ENCODE measurements at places on chromosomes 1 and 21.
A peak's percentile ranks its signal among the peaks of the same experiment; 100 is the strongest.

GRCh38 chr21:31429506-31429905 lies 85.4 kb upstream of the TIAM1 start:
- H3K4me1 ChIP-seq: peaks cover 3% of the 10 kb centered on the region
- peaks cover 4% of the 10 kb centered on the region for H3K36me3 ChIP-seq
- DNase-seq: no peak
- H3K27ac ChIP-seq: no peak overlapping the region

- H3K4me1 ChIP-seq: peaks cover 17% of the 10 kb centered on the region
- peaks cover 48% of the 10 kb centered on the region for H3K27me3 ChIP-seq
- DNase-seq: peak; percentile 86
- H3K36me3 ChIP-seq: no peaks in the 10 kb centered on the region
Observed at GRCh38 chr1:169427081-169427641, at the start of gene CCDC181. TSS of gene CCDC181 (minus strand) at chr1:169427474. CDS start at chr1:169424927, 2,547 bp downstream.

DNA sequence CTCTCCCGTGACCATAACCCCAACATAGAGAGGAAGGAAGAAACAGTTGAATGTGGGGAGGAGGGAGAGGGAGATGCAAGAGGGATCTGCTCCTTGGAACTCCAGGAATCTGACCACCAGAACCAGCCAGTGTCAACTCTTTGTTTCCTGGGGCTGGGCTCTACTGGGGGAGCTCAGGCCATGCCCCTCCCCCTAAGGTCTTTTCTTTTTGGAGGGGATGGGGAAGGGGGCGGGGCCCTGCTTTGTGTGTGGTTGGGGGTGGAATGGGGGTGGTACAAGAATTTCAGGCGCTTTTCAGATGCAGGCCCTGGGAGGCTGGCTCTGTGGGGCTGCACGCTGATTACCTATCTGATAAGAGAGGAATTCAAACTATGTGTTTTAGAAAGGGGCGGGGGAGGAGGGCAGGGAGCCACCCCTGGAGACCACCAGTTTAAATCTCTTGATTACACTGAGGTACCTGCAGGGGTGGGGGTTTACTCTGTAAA lies 8.3 kb downstream of the LIN28A start:
- DNase-seq: no peak
- peaks cover 19% of the 10 kb centered on the region for H3K4me1 ChIP-seq
- H3K27ac ChIP-seq: peak overlapping the region; percentile 51
- no peak overlapping the region for H3K4me3 ChIP-seq

DNA sequence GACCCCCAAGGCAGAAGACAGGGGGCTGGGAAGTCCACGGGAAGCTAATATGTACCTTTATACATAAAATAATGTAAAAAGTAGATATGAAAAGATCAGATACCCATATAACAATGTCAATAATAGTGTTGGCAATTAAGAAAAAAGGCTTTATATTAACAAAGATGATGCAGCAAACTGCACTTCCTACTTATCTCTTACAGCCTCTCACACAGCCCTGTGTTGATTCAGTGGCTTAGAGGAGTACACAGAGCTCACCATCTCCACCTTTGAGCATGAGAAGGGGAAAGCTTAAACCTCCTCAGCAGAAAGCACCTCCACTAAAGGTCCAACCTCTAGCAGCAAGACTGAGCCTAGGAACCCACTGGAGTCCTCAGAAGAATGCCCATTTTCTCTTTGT lies 7.2 kb upstream of the VSIG8 start:
- no peak overlapping the region for H3K27ac ChIP-seq
- H3K36me3 ChIP-seq: no peaks in the 10 kb centered on the region
- no peaks in the 10 kb centered on the region for H3K4me1 ChIP-seq
- H3K27me3 ChIP-seq: peaks cover 32% of the 10 kb centered on the region
- no peak overlapping the region for H3K4me3 ChIP-seq

- no peak for DNase-seq
- H3K36me3 ChIP-seq: no peaks in the 10 kb centered on the region
- no peak overlapping the region for H3K27ac ChIP-seq
- no peak overlapping the region for H3K4me3 ChIP-seq
Observed at GRCh38 chr21:44505673-44506278, 34.2 kb downstream of the KRTAP10-1 start.

GRCh38 chr1:200869376-200869752 lies 3.4 kb upstream of the GPR25 start:
- H3K27me3 ChIP-seq: no peaks in the 10 kb centered on the region
- peaks cover 14% of the 10 kb centered on the region for H3K4me1 ChIP-seq
- H3K27ac ChIP-seq: no peak overlapping the region

- no peak overlapping the region for H3K4me3 ChIP-seq
- peaks cover 30% of the 10 kb centered on the region for H3K4me1 ChIP-seq
- peak overlapping the region; percentile 60 for H3K27ac ChIP-seq
Observed at GRCh38 chr1:27581823-27582243, 22.1 kb downstream of the AHDC1 start.

DNA sequence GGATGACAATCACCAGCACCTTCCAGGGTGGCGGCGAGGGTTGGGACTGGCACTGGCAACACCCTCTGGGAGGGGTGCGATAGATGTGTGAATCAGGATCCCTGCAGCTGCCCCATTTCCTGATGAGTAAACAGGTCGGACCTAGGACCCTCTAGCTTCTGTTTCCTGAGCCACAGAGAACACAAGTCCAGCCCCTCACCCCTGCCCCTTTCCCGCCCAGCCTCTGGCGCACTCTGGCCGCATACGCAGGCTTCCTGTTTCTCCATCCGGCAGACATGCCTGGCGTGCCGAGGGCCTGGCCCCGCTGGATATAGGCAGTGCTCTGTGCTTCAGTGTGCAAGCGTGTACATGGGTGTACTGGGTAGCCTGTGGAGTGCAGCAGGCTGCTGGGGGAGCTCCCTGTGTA lies 4.6 kb downstream of the PEAR1 start:
- H3K27ac ChIP-seq: peak overlapping the region; percentile 71
- H3K36me3 ChIP-seq: no peaks in the 10 kb centered on the region
- H3K4me1 ChIP-seq: peaks cover 47% of the 10 kb centered on the region
- no peak for DNase-seq
- no peak overlapping the region for H3K4me3 ChIP-seq
- peaks cover 49% of the 10 kb centered on the region for H3K27me3 ChIP-seq

DNA sequence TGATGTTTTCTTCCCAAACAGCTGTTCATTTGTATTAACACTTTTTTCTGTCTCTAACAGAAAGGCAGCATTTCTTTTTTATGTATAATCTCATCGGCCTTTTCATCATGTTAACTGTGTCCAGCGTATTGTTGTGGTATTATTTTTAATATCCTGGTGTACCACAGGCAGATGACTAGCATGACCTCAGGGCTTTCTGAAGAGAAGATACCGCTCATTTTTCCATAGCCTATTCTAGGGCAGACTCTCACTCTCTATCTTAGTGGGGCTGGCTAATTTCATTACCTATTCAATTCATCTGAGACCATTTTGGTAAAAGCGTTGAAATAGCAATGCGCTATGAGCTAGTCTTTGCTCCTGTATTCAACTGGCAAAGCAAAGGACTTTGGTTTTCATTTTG lies 209.9 kb downstream of the SDCCAG8 start:
- DNase-seq: no peak
- H3K4me3 ChIP-seq: no peak overlapping the region
- no peaks in the 10 kb centered on the region for H3K27me3 ChIP-seq

DNA sequence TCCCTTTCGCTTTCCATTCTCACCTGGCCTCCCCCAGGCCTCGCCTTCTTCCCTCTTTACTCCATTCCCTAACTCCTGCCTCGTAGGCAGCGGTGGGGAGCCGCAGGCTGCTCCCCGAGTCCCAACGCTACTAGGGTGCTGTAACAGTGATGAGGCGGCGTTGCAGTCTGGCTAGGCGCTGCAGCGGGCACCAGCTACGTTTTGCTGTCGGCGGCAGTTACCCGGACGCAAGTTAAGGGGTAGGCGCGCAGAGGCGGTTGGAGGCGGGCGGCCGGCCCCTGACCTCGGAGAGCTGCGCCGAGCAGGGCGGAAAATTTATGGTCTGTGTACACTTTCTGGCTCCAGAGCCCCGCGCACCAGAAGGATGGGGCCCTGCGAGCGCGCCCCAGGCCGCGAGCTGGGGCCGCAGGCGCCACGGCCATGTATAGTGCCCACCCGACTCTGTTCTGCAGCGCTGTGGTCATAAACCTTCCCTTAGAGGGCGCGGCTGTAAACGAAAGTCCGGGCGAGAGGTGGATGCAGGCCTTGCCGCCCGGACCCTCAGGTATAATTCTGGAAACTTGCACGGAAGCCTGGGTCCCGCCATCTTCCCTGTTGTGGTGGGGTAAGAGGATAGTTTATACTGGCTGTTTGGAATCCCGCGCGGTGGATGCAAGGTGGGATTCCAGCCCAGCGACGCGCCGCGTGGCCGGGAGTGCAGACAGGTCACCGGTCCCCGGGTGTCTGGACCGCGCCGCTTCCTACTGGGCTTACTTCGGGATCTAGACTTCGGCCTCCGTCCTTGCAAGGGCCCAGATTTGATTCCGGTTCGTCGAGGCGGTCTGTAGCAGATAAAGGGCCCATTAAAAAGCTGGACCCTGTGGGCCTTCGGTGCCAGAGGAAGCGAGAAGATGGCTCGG lies 15.0 kb downstream of the HLX start:
- H3K36me3 ChIP-seq: no peaks in the 10 kb centered on the region
- H3K27ac ChIP-seq: no peak overlapping the region
- peaks cover 3% of the 10 kb centered on the region for H3K4me1 ChIP-seq
- peaks cover 98% of the 10 kb centered on the region for H3K27me3 ChIP-seq

GRCh38 chr21:9750341-9751086 lies 770.9 kb upstream of the TPTE start:
- no peaks in the 10 kb centered on the region for H3K36me3 ChIP-seq
- H3K27me3 ChIP-seq: no peaks in the 10 kb centered on the region
- no peak for DNase-seq

DNA sequence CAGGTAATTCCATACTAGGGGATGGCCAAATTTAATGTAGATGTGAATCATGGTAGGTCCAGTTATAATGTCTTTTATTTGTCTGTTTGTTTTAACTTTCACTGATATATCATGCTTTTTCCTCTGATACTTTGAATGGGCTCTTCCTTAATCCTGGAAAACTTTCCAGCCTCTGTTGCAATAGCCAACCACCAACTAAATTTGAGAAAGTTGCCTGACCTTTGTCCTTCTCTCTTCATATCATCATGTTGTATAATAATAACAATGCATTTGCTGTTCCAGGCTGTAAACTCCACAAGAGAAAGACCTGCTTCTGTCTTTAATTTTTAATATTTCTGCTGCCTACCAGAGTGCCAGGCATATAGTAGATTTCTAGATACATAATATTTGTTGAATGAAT lies 146.1 kb downstream of the HMCN1 start:
- no peak overlapping the region for H3K4me3 ChIP-seq
- no peaks in the 10 kb centered on the region for H3K4me1 ChIP-seq
- no peak overlapping the region for H3K27ac ChIP-seq
- H3K36me3 ChIP-seq: no peaks in the 10 kb centered on the region

- no peaks in the 10 kb centered on the region for H3K36me3 ChIP-seq
- no peak overlapping the region for H3K4me3 ChIP-seq
- no peak for DNase-seq
- peaks cover 3% of the 10 kb centered on the region for H3K4me1 ChIP-seq
- H3K27ac ChIP-seq: no peak overlapping the region
Observed at GRCh38 chr1:81125672-81126071, 675.1 kb upstream of the ADGRL2 start.

- H3K36me3 ChIP-seq: no peaks in the 10 kb centered on the region
- no peaks in the 10 kb centered on the region for H3K4me1 ChIP-seq
- no peak overlapping the region for H3K4me3 ChIP-seq
- H3K27ac ChIP-seq: no peak overlapping the region
- peaks cover 5% of the 10 kb centered on the region for H3K27me3 ChIP-seq
Observed at GRCh38 chr1:177996957-177997356, 27.1 kb upstream of the SEC16B start.

- no peaks in the 10 kb centered on the region for H3K36me3 ChIP-seq
- DNase-seq: peak; percentile 70
- H3K4me3 ChIP-seq: peak within 1 kb of the TSS; percentile 87
- peak within 1 kb of the TSS; percentile 29 for H3K27ac ChIP-seq
- no peaks in the 10 kb centered on the region for H3K4me1 ChIP-seq
- peaks cover 91% of the 10 kb centered on the region for H3K27me3 ChIP-seq
Observed at GRCh38 chr1:111989531-111990025, at the start of gene KCND3. TSS of gene KCND3 (minus strand) at chr1:111989668.

GRCh38 chr1:40704817-40705733 lies 13.6 kb downstream of the NFYC start:
- DNase-seq: no peak
- H3K27ac ChIP-seq: peak overlapping the region; percentile 94
- H3K4me1 ChIP-seq: peaks cover 24% of the 10 kb centered on the region
- H3K4me3 ChIP-seq: no peak overlapping the region
- H3K36me3 ChIP-seq: no peaks in the 10 kb centered on the region

GRCh38 chr1:1122078-1122811 lies 6.4 kb upstream of the C1orf159 start:
- no peak overlapping the region for H3K4me3 ChIP-seq
- peaks cover 18% of the 10 kb centered on the region for H3K27me3 ChIP-seq
- no peaks in the 10 kb centered on the region for H3K36me3 ChIP-seq
- no peak overlapping the region for H3K27ac ChIP-seq

DNA sequence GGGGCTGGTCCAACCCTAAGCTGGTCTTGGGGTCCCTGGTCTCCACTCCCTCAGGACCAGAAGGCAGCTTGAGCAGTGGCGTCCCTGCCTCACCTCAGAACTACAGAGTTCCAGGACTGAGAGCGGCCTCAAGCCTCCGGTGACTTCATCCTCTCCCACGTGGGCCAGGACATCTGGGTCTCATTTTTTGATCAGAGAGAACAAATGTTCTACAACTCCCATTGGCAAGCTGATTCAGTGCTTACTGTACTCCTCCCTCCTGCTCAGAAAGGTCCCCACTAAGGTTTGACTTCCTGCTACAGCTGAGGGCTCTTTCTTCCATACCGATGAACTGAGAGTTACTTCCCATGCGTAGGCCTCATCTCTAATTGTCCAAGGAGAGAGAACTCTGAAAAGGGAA lies 78.5 kb downstream of the PLXNA2 start:
- no peaks in the 10 kb centered on the region for H3K27me3 ChIP-seq
- peaks cover 21% of the 10 kb centered on the region for H3K36me3 ChIP-seq
- peaks cover 88% of the 10 kb centered on the region for H3K4me1 ChIP-seq
- no peak overlapping the region for H3K4me3 ChIP-seq
- peak overlapping the region; percentile 4 for H3K27ac ChIP-seq

- DNase-seq: no peak
- peak within 1 kb of the TSS; percentile 65 for H3K4me3 ChIP-seq
- no peak within 1 kb of the TSS for H3K27ac ChIP-seq
- no peaks in the 10 kb centered on the region for H3K36me3 ChIP-seq
Observed at GRCh38 chr1:32246888-32247273, at the start of gene FAM167B. TSS of gene FAM167B (plus strand) at chr1:32247222. CDS start at chr1:32247422, 200 bp downstream.

- H3K27me3 ChIP-seq: no peaks in the 10 kb centered on the region
- no peak overlapping the region for H3K4me3 ChIP-seq
- H3K27ac ChIP-seq: no peak overlapping the region
- no peak for DNase-seq
- H3K4me1 ChIP-seq: peaks cover 9% of the 10 kb centered on the region
Observed at GRCh38 chr1:39979654-39980053, 24.7 kb downstream of the MFSD2A start.

- no peaks in the 10 kb centered on the region for H3K27me3 ChIP-seq
- peaks cover 6% of the 10 kb centered on the region for H3K4me1 ChIP-seq
- peak; percentile 81 for DNase-seq
- H3K4me3 ChIP-seq: peak overlapping the region; percentile 26
- H3K27ac ChIP-seq: no peak overlapping the region
Observed at GRCh38 chr1:12658531-12659453, 14.9 kb downstream of the AADACL4 start.

All from type B pancreatic cell (in vitro differentiated cells).